ENCODE measurements at places on chromosomes 5 and 9.

- no peaks in the 10 kb centered on the region for H3K4me1 ChIP-seq
- H3K4me3 ChIP-seq: no peak overlapping the region
- no peak overlapping the region for H3K27ac ChIP-seq
- H3K27me3 ChIP-seq: no peaks in the 10 kb centered on the region
- DNase-seq: no peak
These were observed 483.8 kb downstream of the DMAC1 start for GRCh38 chr9:7315746-7316145.

DNA sequence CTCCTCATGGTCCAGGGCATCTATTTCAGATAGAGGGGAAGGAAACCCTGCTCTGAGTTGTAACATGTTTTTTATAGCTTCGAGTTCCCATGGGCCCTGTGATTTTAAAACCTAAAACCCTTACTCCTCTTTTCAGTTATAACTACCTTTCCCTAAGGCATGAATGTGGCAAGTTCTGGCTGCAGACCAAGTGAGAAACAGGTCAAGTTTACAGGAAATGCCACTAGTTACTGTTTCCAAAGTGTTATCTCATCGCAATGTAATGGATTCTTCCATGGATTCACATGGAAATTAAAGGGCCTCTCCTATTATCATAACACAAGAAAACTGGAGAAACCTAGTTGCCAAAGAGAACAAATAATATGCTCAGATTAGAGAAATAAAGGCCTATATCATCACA, 574.5 kb upstream of the GRAMD2B start:
- no peak overlapping the region for H3K27ac ChIP-seq
- no peaks in the 10 kb centered on the region for H3K36me3 ChIP-seq
- no peak overlapping the region for H3K4me3 ChIP-seq
- no peaks in the 10 kb centered on the region for H3K4me1 ChIP-seq
- no peaks in the 10 kb centered on the region for H3K27me3 ChIP-seq
- DNase-seq: no peak

- H3K36me3 ChIP-seq: no peaks in the 10 kb centered on the region
- no peak for DNase-seq
These were observed 7.8 kb upstream of the CLTB start for GRCh38 chr5:176424181-176424580.

- H3K27ac ChIP-seq: no peak overlapping the region
- H3K4me1 ChIP-seq: no peaks in the 10 kb centered on the region
- H3K36me3 ChIP-seq: no peaks in the 10 kb centered on the region
- no peak overlapping the region for H3K4me3 ChIP-seq
These were observed 762.3 kb downstream of the PRELID2 start for GRCh38 chr5:145072889-145073288.
